ENCODE measurements at places on chromosomes 7 and 10.

- no peak for DNase-seq
Measured at GRCh38 chr7:44373418-44373740, 48.0 kb upstream of the CAMK2B start.

DNA sequence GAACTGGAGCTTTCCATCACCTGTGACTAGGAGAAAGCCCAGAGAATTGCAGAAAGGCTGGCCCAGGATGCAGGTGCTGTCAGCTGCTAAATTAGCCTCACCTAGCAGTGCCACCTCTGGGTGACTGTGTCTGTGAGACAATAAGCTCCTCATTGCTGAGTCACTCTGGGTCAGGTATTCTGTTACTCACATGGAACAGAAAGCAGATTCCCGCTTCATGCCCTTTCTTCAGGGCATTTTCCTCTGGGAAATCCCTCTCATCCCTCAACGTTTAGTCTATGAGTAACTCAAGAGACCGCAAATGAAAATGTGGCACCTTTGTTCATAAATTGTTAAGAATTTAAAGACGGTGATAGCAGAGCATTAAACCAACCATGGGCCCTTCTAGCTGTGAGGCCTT lies 184.0 kb downstream of the ADAM12 start:
- no peak for DNase-seq

- DNase-seq: peak; percentile 22
Measured at GRCh38 chr7:90660819-90661218, 64.7 kb downstream of the CDK14 start.

DNA sequence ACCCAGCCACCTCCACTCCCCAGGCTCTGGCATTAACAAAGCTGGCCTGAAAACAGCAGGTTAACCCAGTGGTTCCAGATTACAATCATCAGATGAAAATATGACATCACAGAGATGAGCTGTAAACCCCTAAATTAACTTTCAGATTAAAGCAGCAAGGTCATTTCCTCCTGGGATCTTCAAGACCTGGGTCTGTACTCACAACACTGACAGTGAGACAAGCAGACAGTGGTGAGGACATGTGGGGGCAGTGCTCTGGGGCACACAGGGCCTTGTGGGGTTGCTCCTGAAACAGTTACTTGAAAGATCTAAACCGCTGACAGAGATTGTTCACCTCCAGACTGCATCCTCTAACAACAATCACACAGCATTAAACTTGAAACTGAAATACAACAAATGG lies 134.1 kb downstream of the ZNF438 start:
- no peak for DNase-seq

DNA sequence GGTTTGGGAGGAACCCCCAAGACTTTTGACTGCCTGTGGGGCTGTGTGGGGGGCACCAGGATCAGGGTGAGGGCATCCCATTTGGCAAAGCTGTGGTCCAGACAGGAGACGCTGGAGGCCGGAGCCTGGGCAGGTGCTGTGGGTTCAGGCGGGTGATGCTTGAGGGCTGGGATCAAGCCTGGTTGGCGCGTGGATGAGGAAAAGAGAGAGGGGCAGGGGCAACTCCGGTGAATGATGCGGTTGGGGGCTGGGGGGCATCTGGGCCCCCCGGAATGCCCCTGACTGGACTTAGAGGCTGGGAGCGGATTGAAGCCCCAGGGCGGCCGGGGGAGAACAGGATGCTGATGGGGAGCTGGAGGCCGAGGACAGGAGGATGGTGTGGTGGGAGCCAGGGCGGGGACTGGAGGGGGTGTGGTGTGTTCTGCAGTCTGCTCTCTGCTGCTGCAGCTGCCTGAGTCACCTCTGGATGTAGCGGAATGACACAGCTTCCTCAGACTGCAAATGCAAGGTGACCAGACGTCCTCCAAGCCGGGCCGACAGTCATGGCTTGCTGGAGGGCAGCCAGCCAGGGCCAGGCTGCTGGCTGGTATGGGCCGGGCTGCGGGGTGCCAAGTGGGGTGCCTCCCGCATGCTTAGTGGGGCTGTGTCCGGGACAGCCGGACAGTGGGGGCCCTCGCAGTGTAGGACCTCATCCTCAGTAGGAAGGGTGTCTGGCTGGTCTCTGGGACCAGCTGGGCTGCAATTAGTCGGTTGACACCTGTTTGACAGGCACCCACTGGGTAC lies 3.2 kb downstream of the MAFK start:
- peak; percentile 77 for DNase-seq

- DNase-seq: no peak
Measured at GRCh38 chr7:86776136-86776535, 132.4 kb downstream of the GRM3 start.

- no peak for DNase-seq
Measured at GRCh38 chr7:81770728-81771223, 929 bp upstream of the HGF start.

DNA sequence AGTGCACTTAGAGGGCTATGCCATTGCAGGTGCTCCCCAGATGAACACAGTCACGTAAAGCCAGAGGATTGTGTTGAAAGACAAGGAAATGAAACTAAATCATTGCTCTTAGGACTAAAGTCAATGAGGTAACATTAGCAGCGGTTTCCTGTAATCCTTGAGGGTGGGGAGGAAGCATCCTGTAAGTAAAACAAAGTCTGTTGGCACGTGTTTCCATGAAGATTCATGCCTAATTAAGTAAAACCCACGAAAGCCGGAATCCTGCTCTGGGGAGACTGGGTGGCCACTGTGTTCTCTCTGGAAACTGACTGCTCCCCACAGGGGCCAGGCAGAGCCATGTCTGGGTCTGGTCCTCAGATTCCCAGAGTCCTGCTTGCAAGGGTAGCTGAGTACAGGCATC lies 18.3 kb downstream of the STEAP1B start:
- DNase-seq: no peak

DNA sequence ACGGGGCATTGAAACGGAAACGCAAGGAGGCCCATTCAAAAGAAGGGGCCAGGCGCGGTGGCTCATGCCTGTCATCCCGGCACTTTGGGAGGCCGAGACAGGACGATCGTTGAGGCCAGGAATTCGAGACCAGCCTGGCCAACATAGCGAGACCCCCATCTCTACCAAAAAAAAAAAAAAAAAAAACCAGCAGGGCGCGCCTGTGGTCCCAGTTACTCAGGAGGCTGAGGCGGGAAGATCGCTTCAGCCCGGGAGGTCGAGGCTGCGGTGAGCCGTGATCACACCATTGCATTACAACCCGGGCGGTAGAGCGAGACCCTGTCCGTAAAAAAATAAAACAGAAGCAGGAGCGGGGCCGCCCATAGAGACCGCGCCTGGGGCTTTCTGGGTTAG lies 396 bp downstream of the PSMG3 start:
- no peak for DNase-seq

Measured in fibroblast of the aortic adventitia (primary cell).